Activated gamma-delta T cell treated with anti-CD3 and anti-CD28 coated beads, Interleukin-2, amount 50 U/mL, for 16 hours (primary cell): ENCODE measurements at places on chromosomes 1 and 21.

DNA sequence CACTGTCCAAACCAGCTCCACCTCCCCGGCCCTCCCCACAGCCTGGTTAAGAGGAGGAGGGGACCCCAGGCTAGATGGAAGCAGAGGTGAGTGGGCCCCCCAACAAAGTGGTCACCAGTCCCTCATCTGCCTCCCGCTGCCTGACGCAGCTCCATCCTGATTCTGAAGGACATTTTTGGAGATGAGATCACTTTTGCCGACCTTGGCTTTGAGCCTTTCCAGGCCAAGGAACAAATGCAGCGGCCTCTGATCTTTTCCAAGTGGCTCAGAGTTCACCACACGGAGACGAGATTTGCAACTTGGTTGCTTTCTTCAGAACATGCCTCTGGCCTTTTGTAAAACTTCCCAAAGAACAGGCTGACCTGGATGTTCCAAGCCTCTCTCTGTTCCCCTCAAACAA lies 223.1 kb downstream of the NPHP4 start:
- DNase-seq, result no peak

- DNase-seq, result no peak
Observed at GRCh38 chr1:203420263-203420662, 55.3 kb upstream of the PRELP start.

DNA sequence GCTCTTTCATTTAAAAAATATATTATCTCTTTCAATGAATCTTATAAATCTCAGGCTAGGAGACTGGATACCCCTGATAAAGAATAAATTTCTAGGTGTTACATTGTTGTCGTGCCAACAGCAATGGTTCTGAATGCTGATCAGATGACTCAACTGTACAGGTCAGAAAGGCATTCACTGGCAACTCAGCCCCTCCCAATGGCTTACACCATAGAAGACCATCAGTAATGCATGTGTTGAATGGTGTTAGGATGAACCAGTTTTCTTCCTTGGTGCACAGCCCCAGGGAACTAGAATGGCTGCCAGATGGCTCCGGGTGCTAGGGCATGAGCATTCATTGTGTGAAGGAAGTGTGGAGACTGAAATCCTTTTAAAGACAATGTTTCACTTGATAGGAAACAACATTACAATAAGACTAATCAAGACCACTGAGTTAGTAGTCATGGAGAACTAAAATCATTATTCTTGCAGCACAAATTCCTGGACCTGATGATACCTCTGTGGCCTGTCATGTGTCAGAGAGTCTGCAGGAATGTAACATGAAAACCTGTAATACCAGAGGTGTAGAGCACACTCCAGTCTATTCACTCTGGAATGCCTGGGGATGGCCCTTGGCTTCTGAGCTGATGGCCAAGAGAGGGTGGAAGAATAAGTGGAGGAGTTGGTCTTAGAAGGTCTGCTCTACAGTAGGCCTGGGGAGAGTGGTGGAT lies 187.7 kb upstream of the LMO4 start:
- no peak for DNase-seq

DNA sequence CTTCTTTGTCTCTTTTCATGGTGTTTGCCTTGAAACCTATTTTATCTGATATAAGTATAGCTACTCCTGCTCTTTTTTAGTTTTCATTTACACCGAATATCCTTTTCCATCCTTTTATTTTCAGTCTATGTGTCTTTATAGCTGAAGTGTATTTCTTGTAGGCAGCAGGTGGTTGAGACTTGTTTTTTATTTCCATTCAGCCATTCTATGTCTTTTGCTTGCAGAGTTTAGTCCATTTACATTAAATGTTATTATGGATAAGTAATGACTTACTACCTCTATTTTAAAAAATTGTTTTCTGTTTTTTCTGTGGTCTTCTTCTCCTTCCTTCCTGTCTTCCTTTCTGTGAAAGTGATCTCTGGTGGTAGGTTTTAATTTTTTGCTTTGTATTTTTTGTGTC lies 45.0 kb upstream of the CD55 start:
- DNase-seq, result no peak

- DNase-seq, result no peak
Observed at GRCh38 chr1:177185209-177185608, 14.5 kb downstream of the BRINP2 start.

GRCh38 chr1:216456682-216457081 lies 33.4 kb upstream of the USH2A start:
- DNase-seq, result no peak

DNA sequence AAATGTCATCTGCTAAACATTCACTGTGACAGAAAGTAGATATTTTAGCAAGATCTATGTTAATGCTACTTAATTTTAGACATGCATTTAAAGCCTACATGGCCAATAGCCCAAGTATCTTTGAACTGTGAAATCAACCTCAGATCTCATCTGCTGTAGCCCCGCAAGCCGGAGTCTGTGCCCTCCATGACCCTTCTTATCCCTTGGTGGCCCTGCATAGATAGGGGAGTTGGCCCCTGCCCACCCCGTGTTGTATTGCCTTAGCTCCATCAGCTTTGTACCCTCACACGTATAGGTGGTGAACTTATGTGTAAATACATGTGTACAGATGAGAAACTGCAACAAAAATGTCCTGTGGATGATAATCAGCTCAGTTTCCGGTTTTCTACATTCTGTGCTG lies 18.5 kb downstream of the ATP5PO start:
- no peak for DNase-seq

- no peak for DNase-seq
Observed at GRCh38 chr1:153307221-153307600, 5.5 kb downstream of the PGLYRP3 start.

DNA sequence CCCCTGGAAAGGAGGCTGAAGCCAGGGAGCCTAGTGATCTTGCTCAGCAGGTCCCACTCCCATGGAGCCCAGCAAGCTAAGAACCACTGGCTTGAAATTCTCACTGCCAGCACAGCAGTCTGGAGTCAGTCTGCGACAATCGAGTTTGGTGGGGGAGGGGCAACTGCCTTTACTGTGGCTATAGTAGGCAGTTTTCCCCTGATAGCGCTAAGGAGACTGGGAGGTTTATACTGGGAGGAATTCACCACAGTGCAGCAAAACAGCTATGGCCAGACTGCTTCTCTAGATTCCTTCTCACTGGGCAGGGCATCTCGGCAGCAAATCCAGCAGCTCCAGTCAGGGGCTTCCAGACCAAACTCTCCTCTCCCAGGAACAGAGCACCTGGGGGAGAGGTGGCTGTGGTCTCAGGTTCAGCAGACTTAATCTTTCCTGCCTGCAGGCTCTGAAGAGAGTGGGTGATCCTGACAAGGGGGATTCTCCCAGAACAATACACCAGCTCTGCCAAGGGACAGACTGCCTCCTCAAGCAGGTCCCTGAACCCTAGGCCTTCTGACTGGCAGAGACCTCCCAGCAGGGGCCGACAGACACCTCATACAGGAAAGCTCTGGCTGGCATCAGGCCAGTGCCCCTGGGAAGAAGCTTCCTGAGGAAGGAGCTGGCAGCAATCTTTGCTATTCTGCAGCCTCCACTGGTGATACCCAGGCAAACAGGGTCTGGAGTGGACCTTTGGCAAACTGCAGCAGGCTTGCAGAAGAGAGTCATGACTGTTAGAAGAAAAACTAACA lies 548.5 kb upstream of the NEGR1 start:
- DNase-seq, result no peak

DNA sequence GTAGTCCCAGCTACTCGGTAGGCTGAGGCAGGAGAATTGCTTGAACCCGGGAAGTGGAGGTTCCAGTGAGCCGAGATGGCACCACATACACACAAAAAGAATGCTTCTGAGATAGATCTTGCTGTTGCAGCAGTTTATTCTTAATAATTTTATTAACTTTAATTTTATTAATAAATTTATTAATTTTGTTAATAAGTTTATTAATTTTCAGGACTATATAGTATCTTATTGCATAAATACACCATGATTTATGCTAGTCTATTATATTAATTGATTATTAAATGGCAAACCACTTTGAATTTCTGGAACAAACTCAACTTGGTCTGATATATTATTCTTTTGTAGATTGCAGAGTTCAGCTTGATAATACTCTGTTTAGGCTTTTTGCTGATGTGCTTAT lies 99.5 kb downstream of the CLIC6 start:
- no peak for DNase-seq

GRCh38 chr1:15417059-15417934 lies 7.6 kb downstream of the EFHD2 start:
- peak; percentile 55 for DNase-seq

- DNase-seq, result no peak
Observed at GRCh38 chr21:33088384-33088783, 18.4 kb downstream of the OLIG1 start.

GRCh38 chr1:1357871-1358432 lies 403 bp downstream of the MXRA8 start:
- DNase-seq, result no peak

DNA sequence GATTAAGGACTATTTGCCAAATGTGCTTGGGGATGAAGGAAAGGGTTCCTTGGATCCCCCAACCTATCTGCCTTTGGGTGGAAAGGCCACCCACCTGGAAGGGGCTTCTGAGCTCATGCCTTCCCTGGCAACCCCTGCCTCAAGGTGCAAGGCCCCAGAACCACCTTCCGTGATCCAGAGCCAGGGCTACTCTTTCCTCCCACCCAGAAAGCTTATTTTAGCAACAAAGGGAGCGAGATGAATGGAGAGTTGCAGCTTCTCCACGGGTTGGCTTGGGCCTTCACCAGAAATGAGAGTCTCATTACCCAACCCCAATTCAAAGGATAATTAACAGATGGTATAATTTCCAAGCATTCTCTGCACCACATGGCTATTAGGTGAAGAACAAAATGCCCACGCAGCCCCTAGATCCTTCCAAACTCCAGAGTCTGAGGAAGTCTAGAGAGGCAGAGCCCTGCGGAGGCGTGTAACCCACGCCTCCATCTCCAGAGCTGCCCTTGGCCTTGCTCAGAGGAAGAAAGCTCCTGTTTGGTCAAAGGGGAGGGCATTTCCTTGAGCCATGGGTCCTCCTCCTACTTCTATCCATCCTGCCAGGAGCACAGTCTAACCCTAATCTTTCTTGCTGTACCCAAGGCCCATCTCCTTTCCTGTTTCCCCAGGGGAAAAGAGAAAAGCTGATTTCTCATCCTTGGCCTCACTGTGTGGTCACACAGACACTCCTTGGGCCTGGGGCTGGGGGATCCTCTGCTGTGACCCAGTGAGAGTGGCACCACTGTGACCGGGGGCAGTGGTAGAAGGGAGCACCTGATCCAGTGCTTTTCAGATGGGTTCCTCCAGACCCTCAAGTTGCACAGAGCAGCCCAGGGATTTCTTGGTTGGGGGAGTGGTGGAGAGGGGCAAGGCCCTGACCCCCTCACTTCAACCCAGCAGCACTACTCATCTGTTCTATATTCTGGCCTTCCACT lies 1.7 kb upstream of the CELSR2 start:
- no peak for DNase-seq

DNA sequence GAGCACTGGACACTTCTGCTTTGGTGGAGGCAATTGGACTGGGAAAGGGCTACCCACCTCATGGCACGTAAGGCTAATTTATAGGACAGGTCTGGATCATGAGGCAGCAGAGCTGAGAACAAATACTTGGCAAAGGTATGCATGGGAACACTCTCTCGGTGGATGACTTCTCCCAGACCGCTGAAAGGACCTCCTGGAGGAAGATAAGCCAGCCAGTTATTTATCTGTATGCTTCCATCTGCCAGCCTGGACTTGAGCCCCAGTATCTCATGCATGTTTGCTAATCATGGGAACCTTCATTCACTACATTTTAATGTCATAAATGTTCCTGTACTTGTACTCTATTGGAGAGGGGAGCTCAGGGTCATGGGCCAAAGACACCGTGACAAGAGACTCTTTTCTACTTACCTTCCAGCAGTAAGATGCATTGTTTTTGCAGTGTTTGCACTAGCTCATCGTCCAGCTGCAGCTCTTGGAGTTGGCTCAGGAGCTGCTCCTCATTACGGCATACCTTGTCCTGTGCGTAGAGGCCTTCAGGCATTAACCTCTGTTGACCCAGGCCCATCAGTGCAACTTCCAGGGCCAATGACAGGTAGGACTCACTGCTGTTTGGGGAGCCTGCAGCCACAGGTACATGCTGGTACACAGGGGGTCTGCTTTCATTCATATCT lies 23.7 kb downstream of the UROD start:
- no peak for DNase-seq

GRCh38 chr1:188641566-188642211 lies 1812.9 kb downstream of the PLA2G4A start:
- no peak for DNase-seq

- no peak for DNase-seq
Observed at GRCh38 chr1:171420810-171421209, 64.5 kb upstream of the PRRC2C start.

DNA sequence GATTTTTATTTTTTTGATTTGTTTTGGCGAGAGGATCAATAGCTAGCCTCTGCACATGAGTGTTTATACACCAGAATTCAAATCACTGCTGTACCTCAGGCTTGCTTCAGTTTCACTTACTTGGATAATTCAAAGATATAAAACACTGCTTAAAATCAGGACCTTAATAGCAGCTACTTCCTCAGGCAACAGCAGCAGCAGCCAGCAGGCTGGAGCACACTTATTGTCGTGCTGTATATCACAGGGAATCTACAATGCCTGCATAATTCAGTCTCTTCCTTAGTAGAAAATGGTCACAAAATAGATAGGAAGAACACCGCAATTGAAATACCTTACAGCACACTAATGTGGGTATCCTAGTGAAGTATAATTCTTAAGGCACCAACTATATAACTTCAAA lies 497.3 kb downstream of the NEGR1 start:
- DNase-seq, result no peak

- DNase-seq, result no peak
Observed at GRCh38 chr1:192489748-192490147, 85.8 kb upstream of the RGS1 start.

GRCh38 chr1:208475449-208475848 lies 231.3 kb upstream of the PLXNA2 start:
- DNase-seq, result no peak

DNA sequence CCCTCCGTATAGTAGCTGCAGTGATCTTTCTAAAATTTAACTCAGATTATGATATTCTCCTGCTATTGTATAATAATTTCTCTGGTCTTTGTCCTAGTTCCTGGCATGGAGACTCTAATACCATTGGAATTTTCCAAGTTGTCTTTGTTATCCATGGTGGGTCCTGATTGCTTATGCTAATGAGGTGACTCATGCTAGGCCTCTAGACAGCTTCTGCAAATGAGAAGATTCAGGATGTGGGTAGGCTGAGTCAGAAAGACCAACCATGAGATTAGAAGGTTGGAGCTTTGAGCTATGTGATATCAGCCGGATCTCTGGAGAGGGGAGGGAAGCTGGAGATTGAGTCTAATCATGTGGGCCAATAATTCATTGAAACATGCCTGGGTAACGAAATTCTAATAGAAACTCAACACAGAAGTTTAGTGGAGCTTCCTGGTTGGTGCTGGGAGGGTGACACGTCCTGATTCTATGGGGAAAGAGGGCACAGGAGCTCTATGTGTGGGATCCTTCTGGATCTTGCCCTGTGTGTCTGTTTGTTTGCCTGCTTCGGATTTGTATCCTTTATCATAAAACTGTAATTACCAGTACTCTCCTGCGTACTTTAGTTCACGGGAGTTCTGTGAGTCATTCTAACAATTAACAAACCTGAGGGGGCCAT lies 73.2 kb upstream of the CNIH3 start:
- DNase-seq, result no peak

- DNase-seq, result no peak
Observed at GRCh38 chr1:40363721-40364120, 9.8 kb upstream of the SMAP2 start.

GRCh38 chr1:31036749-31037500 lies 28.6 kb downstream of the PUM1 start:
- no peak for DNase-seq
